ENCODE measurements at places on chromosomes 5 and 9.

- no peak for DNase-seq
Observed at GRCh38 chr5:12911156-12911555, 1006.9 kb upstream of the CTNND2 start.

DNA sequence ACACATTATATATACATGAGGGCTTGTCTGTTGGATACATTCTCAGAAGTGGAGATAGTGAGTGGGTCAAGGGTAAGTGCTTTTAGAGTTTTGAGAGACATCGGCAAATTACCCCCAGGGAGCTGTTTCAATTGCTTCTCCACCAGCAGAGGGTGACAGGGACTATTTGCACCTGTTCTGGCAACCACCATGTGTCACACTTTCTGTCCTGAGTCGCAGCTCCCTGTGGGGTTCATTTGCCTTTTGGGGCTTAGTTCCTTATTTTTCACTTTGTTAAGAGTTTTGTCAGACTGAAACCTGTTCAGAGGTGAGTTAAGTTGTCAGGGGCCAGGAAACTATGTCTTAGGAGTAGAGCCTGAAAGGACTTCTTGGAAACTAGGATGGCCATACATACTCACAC, 20.1 kb upstream of the SLC36A1 start:
- no peak for DNase-seq

- no peak for DNase-seq
Observed at GRCh38 chr9:71984403-71984802, 73.0 kb downstream of the C9orf85 start.

DNA sequence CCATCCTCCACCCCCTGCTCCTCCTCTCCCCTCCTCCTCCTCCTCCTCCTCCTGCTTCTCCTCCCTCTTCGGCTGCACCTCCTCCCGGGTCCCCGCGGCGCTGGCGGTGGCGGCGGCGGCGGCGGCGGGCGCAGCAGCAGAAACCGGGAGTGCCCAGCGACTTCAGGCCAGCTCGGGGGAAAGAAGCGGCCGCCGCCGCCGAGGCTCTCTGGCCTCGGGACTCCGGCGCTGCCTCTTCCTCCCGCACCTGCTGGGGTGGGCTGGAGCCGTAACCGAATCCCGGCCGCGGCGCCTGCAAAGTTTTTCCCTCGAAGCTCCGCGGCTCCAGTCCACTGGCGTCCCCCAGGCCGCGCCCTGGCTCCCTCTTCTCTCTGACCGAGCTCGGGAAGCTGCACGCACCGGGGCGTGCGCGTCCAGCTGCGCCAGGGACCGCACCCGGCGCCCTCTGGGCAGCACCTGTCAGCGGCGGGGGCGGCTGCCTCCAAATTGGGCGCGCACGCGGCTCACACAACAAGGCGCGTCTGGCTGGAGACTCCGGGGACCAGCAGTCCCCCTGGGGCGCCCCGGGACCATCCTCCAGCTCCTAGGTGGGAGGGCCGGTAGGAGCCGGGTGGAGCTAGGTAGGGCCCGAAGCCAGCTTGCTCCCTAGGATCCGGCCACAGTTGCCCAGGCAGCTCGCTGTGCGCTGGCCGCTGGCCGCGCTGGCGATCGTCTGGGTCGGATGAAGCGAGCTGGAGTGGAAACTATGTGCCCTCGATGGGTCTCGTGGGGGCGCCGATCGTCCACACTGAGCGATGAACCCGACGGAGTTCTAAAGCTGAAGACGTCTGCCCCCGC, at the start of gene MCTP1:
TSS of gene MCTP1 (minus strand) at position 523 of the 837 bp plus-strand sequence.
- DNase-seq: no peak

DNA sequence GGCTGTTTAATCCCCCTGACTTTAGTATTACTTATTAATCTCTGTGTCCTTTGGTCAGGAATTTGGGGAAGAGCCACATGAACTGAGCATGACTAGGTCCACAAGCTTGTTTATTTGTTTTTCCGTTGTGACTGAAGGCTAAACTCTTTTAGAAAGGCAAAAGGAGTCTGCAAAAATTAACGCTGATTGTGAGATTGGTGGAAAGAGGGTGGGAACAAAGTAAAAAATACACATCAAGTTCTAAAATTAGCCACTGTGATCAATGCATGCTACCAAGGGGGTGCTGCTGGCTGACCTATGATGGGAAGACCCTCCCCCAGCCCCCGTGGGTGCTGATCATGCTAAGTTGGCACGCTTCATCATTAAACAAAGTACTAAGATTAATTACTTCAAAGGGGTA, 356.8 kb downstream of the ADGRV1 start:
- no peak for DNase-seq

DNA sequence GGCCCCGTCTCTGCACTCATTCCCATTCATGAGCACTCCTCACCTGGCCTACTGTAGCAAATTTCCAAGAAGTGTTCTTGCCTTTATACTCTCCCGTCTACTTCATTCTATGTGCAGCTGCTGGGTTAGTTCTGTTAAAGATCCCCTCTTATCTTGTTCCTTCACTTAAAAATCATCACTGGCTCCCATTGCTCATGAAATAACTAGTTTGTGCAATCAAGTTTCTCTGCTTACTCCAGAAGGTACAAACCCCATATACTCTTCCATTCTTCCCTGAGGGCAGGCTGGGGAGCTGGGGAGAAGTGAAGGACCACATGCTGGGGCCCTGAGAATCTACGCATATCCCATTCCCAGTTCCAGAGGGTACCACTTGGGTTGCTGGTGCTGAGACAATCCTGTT, 84.4 kb upstream of the KLF9 start:
- no peak for DNase-seq

DNA sequence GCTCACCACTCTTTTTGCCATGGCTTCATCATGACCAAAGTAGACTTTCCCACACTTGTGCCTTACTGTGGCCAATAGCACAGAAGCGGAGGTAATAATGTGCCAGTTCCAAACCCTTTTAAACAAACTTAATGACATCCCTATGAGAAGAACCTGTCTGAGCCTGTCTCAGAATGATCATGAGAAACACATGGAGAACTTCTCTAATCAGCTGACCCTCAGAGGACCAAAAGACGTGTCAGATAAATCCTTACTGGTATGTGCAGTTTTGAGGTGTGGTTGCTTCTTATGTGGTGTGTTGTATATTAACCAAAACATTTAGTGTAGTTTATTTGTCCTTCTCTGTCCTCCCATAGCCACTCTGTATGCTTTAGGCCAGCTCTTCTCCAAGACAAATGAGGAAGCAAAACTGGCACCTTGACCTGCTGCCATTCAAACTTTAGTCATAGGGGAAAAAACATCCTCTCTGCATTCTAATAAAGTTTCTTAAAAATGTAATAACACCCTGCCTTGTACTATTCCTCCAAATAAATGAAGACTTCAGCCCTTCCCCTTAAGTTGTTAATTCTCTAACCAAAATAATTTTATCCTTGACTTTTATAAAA, 168.9 kb downstream of the MUSK start:
- no peak for DNase-seq

DNA sequence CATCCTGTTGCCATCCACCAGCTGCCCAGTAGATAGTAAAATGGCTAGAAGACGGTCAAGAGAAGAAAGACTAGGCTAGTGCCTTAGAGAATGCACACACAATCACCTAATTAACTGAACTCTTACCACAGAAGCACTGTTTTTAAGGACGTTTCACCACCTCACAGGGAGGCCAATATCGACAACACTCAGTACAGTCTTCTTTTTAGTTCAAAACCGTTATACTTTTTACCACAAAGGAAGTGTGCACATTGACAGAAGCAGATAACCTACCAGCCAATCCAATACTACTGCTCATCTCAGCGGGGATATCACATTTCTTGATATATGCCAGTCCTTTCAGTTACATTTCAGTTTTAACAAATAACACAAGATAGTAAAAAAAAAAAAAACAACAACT, 122.3 kb downstream of the GNAQ start:
- DNase-seq: no peak

- DNase-seq: no peak
Observed at GRCh38 chr9:112378328-112379176, 1.4 kb upstream of the HSDL2 start.

DNA sequence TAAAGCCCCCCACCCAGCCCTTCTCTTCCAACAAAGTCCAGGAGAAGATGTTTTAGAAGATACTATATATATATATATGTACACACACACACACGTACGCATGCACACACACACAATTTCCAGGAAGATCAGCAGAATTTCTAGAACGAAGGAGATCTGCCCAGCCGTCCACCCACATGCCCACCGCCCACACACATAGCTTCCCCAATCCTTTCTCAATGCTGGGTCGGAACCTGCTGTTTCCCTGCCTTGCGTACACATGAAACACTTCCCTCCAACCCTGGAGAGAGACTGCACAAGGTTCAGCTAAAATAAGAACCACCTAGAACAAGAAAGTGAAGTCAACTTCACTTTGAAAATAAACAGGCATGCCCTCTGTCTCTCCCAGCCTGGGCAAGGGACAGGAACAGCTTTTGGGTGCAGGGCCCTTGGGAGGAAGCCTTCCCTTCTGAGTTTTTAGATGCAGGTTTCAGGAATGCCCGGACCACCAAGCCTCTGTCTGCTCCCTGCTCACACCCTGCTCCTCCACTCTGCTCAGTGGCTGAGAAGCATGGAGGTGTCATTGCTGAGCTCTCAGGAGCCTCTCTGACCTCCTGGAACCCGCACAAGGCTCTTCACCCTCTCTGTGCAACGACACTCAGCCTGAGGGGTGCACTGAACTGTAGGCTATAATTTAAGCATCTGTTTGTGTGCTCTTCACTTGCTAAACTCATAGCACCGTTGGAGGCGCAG, 149.4 kb downstream of the C5orf15 start:
- DNase-seq: no peak

- no peak for DNase-seq
Observed at GRCh38 chr5:67305401-67305800, 108.8 kb upstream of the CD180 start.

Data from stimulated activated CD4-positive, alpha-beta T cell treated with anti-CD3 and anti-CD28 coated beads, Interleukin-1b, Interleukin-23, amount 100 ng/mL, for 1 hour (primary cell).